Left lobe of liver (tissue), 2 donors: ENCODE measurements at places on chromosomes 12 and 14. TPM values are rescaled to one million over a fixed set of nuclear protein-coding genes. Genes with fewer than 3 reads are reported as not detected.

DNA sequence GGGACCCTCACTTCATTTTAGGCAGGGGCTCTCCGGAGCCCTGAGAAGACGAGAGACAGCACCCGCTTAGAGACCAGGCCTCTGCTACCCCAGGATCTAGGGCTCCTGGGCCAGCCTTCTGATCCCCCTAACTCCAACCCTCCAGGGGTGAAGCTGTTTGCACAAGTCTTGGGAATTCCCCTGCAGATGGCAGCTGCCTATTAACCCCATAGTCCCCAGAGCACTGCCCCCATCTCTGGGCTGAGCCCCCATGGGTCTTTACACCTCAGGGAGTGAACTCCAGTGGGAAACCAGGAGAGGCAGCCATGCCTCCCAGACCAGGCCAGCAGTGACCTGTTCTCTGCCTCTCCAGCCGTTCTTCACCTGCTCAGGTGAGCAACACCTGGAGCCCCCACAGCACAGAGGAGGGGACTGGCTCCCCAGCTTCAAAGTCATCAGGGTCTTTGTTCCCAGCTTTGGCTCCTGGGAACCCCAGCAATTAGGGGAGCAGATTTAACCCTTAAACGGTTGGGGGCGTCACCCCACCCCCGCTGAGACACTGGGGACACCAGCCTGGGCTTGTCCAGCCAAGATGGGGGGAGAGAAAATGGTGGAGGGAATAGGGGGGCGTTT, 2.3 kb downstream of the WNT10B start:
- no peak for DNase-seq

DNA sequence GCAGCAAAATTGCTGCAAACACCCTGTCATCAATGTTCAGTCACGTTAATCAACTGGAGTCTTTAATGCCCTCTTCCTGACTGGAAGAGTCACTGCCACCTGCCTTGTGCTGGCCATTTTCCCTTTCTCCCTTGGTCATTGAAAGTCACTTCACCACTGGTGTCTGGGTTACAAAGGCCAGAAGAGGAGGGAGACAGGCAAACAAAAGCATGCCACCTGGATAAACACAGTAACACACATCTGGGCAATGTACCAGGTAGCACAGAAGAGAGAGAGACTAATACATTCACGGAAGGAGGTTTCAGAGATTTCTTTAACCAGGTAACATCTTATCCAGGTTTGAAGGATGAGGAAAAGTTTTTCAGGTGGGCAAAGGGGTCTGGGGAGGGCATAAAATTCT, 32.7 kb downstream of the GPHB5 start:
- DNase-seq = no peak

DNA sequence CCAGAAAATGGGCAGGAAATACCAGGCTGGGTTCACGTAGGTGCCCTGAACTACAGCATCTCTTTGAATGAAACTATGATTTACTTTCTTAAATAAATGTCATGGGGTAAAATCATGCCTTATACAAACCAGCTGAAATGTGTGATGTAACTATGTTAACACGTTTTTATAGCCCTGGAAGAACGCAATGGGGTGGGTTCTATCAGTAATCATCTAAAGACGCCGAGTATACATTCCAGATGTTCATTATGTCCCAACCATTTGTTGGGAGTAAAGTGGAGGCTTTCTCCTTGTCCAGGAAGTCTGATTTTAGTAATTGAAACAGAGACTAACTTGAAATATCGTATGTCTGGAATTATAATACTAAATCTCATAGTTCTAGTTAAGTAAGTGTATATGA, 16.2 kb upstream of the IGF1 start:
- DNase-seq = no peak

GRCh38 chr12:73598626-73599025, 939.0 kb upstream of the ATXN7L3B start:
- no peak for DNase-seq

GRCh38 chr14:89420502-89420901, 3.5 kb upstream of the FOXN3 start:
- DNase-seq = no peak

DNA sequence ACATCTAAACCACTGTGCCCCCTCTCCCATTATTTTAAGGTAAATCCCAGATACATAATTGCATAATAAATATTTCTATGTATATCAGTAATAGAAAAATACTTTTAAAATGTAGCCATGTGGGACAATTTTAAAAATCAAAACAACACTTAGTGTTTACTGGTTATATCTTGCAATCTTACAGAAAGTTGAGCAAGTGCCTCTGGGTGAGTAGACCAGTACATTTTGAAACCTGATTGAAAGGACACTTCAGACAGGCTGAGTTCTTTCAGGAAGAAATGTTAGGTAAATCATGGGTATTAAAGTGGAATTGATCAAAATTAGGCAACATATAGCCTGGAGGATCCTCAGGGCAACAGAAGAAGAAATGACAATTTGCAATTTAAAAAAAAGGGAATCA, 7.2 kb downstream of the SLC38A4 start:
- DNase-seq = no peak

DNA sequence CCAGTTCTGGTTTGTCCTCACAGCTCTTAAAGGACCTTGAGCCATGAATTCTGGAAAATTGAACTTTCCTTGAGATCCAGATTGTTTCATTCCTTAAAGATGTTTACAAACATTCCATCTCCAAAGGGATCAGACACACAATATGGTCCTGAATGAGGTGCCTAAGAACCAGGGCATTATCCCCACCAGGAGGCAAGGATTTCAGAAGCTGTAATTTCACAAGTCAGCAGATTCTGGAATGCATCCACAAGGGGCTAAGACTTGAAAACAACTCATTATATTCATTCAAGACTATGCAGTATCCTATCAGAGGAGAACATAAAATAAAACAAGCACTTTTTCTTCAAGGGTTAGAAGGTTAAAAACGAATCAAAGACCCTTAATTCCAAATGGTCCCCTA, 15.1 kb downstream of the KCNH5 start:
- DNase-seq = no peak

GRCh38 chr14:39232554-39233415, 930 bp upstream of the MIA2 start:
- no peak for DNase-seq

DNA sequence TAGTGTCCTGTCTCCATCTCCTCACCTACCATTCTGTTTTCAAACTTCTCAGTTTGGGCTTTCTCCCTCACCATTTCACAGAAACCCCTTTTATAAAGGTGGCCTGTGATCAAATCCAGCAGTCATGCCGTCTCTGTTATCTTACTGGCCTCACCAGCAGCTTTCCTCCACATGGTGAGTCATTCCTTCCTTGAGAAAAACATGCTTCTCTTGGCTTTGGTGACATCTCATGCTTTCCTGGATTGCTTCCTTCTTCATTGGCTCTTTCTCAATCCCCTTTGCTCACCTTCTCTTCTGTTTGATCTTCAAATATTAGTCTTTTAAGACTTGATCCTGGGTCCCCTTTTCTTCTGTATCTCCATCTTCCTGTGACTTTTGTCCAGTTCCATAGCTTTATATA, 164.9 kb downstream of the ANO4 start:
- DNase-seq = no peak

GRCh38 chr12:88509851-88510250, 70.4 kb downstream of the KITLG start:
- no peak for DNase-seq

- no peak for DNase-seq
Measured at GRCh38 chr12:15556411-15557102, 232.6 kb downstream of the EPS8 start.

DNA sequence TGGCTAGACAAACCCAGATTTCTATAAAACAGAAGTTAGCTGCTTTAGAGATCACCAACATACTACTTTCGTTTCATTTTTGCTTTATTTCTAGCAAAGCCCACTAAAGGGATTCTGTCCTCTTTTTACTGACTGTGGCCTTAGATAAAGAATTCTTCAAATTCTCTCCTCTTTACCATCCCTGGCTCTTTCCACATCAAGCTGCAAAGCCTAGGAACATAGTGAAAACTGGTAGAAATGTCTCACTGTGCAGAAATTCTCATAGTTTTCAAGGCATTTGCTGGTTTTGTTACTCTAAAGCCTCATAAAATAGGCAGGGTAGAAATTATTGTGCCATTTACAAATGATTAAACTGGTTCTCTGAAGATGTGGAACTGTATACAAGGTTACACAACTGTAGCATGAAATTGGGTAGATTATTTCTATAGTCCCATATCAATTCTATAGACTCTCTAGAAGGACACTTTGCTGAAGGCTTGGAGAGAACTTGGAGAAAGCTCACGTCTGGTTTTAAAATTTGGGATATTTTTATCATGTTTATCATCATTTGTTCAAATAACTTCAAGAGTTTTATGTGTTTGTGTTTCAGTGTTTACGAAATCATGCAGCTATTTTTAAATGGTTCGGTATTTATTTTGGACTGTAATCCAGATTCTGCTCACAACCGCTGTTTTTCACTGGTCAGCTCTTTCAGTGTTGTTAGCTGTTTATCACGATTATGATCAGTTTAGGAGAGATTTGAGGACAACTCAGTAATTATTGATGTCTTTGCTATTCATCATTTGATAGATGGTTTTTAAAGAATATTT, 36.7 kb upstream of the CSRP2 start:
- no peak for DNase-seq

The PLEKHD1 gene
- total RNA-seq = not detected

The CCDC184 gene
- total RNA-seq = not detected

The ARMH4 gene
- total RNA-seq = 0.96 TPM

The PZP gene
- 0.70 TPM for total RNA-seq

The CCDC198 gene
- 27.4 TPM for total RNA-seq

The NAV3 gene
- 0.48 TPM for total RNA-seq

The ACTR10 gene
- 17.2 TPM for total RNA-seq

The SSPN gene
- 0.58 TPM for total RNA-seq

The DTX1 gene
- total RNA-seq = 24.5 TPM

The KCNMB4 gene
- total RNA-seq = 0.65 TPM

The TMPO gene
- total RNA-seq = 29.7 TPM
